ENCODE measurements at places on chromosomes 4 and X. TPM values are rescaled to one million over a fixed set of nuclear protein-coding genes. Genes with fewer than 3 reads are reported as not detected.

TLL1 gene
- total RNA-seq, result not detected

GRCh38 chr4:6179362-6179761 is 21.0 kb downstream of the JAKMIP1 start:
- no peak overlapping the region for H3K27ac ChIP-seq
- H3K27me3 ChIP-seq, result no peaks in the 10 kb centered on the region

SPIN4 gene
- total RNA-seq, result 6.8 TPM

- H3K4me1 ChIP-seq, result no peaks in the 10 kb centered on the region
- H3K27me3 ChIP-seq, result no peaks in the 10 kb centered on the region
- H3K27ac ChIP-seq, result no peak overlapping the region
- H3K4me3 ChIP-seq, result no peak overlapping the region
These were observed 112.4 kb upstream of the TLR3 start for GRCh38 chr4:185956544-185956940.

GRCh38 chrX:15761564-15762191 is 23.6 kb downstream of the CA5B start:
- peaks cover 13% of the 10 kb centered on the region for H3K4me1 ChIP-seq
- H3K4me3 ChIP-seq, result no peak overlapping the region
- no peaks in the 10 kb centered on the region for H3K27me3 ChIP-seq
- no peaks in the 10 kb centered on the region for H3K36me3 ChIP-seq

DNA sequence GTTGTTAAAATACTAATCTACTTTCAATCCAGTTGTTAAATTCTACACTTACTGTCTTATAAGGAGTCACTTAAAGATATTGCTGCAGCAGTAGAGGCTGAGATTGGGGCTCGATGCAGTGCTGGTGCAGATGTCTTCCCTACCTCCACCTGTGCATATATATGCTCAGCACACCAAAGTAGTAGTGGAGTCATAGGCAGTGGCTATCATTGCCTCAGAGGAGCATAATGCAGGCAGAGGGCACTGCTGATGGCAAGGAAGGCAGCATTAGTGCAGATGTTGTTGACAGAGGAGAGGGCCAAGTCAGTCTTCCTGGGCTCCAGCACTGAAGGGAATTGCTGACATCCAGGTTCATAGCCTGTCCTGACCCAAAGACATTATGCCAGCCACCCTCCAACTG is 35.1 kb downstream of the INPP4B start:
- no peaks in the 10 kb centered on the region for H3K4me1 ChIP-seq
- no peaks in the 10 kb centered on the region for H3K27me3 ChIP-seq
- no peak overlapping the region for H3K27ac ChIP-seq
- no peak overlapping the region for H3K4me3 ChIP-seq

MXRA5 gene
- total RNA-seq, result not detected

PDLIM3 gene
- total RNA-seq, result not detected

GRCh38 chr4:181077341-181077740 is 1165.9 kb upstream of the TENM3 start:
- H3K4me1 ChIP-seq, result no peaks in the 10 kb centered on the region
- no peak overlapping the region for H3K27ac ChIP-seq
- no peak overlapping the region for H3K4me3 ChIP-seq
- H3K36me3 ChIP-seq, result no peaks in the 10 kb centered on the region
- H3K27me3 ChIP-seq, result no peaks in the 10 kb centered on the region
- no peak for DNase-seq

DNA sequence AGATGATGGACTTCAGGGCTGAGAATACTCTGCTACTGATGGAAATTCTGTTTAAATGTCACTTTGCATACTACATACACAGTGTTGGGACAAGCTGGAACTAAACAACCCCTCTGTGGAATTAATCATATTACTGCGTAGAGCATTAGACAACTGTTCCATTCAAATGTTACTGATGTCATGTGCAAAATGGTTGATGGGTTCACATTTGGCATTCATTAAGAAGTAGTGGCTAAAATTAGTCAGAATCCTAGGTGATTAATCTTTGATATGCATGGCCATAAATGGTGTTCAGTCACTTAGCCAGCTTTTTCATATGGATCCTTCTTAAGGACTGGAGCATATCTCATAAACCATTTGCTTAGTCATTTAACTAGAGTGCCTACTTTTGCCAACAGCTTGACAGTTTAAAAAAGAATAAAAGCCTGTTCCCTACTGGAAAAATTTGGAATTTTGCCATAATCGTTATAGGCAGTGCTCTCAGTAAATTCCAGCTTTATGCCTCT is 105.2 kb downstream of the RNF150 start:
- H3K36me3 ChIP-seq, result no peaks in the 10 kb centered on the region
- DNase-seq, result no peak
- no peak overlapping the region for H3K27ac ChIP-seq
- no peaks in the 10 kb centered on the region for H3K4me1 ChIP-seq
- no peak overlapping the region for H3K4me3 ChIP-seq

DNA sequence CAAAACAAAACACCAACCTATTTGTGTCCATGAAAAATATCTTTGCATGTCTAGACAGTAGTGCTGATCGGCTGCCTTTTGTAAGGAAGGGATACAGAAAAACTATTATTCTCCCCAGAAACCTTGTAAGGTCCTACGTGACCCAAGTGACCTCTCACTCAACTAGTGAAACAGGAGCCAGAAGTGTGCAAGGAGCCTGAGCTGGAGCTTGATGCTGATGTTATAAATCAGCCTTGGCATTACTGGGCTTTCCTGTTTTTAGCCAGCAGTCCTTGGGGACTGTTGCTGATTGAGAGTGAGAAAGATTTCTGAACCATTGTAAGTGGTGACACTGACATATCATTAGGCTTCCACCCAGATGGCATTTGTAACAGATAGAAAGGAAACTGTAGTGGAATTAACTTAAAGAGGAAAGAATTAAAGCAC is 100.8 kb upstream of the LIMCH1 start:
- no peaks in the 10 kb centered on the region for H3K27me3 ChIP-seq
- DNase-seq, result no peak
- H3K27ac ChIP-seq, result no peak overlapping the region
- no peak overlapping the region for H3K4me3 ChIP-seq
- H3K4me1 ChIP-seq, result no peaks in the 10 kb centered on the region
- H3K36me3 ChIP-seq, result no peaks in the 10 kb centered on the region

GRCh38 chr4:2338754-2339457 is 77.0 kb upstream of the MXD4 start:
- no peaks in the 10 kb centered on the region for H3K4me1 ChIP-seq
- no peak overlapping the region for H3K4me3 ChIP-seq
- DNase-seq, result no peak
- H3K27me3 ChIP-seq, result no peaks in the 10 kb centered on the region
- no peaks in the 10 kb centered on the region for H3K36me3 ChIP-seq

DNA sequence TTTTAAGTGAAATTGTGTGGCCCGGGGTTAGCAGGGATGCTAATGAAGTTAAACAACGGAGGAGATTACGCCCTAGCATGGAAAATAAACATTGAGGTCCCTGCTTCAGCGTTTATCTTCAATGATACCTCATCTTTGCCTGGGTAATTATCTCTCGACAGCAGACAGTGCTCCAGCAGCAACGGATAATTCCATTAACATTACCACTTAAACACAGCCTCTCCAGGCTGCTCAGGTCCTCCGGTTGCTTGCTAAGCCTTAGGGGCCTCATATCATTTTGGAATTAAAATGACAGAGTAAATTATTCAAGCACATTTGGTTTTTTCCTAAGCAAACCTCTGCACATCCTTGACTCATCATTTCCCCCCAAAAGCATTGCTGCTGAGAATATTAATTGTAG is 281.5 kb upstream of the KLF3 start:
- DNase-seq, result no peak
- no peaks in the 10 kb centered on the region for H3K27me3 ChIP-seq
- no peak overlapping the region for H3K27ac ChIP-seq
